Aorta (tissue), 5 donors: ENCODE measurements at places on chromosomes 4 and X. TPM values are rescaled to one million over a fixed set of nuclear protein-coding genes. Genes with fewer than 3 reads are reported as not detected.

Gene EIF2S3
- 138 TPM for total RNA-seq

GRCh38 chrX:106404512-106404911 lies 207.3 kb upstream of the RADX start:
- no peak for DNase-seq

Gene POU3F4
- total RNA-seq = not detected

DNA sequence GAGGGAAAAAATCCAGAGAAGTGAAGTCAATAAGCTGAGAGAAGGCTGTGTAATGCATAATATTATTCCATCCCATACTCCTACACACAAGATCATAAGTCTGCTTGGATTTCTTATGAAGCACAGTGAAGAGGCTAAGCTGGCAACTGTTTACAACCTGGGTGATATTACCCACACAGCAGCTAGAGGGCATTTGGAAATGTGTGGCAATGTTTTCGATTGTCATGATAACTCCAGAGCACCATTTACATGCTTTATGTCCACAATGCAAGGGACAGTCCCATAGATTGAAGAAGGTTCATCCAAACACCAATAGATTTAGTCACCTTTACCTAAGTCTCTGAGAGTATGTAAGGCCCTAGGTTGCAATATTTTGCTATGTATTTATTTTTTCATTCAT lies 412.2 kb downstream of the PPP3CA start:
- DNase-seq = no peak

DNA sequence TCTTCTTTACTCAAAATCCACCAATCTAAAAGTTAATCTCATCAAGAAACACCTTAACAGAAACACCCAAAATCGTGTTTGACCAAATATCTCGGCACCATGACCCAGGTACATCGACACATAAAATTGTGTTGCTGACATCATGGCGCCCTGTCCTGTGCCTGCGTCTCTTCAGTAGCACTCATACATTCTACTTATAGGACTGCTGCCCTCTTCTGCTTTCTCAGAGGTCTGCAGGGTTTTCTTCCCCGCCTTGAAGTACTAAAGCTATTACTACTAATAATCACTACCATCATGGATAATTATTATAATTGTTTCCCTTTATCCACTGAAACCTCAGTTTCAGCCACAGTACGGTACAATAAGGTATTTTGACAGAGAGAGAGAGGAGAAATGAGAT lies 1403.1 kb upstream of the TENM3 start:
- no peak for DNase-seq

Gene EDA
- 4.6 TPM for total RNA-seq

Gene SRPX
- 74.8 TPM for total RNA-seq

DNA sequence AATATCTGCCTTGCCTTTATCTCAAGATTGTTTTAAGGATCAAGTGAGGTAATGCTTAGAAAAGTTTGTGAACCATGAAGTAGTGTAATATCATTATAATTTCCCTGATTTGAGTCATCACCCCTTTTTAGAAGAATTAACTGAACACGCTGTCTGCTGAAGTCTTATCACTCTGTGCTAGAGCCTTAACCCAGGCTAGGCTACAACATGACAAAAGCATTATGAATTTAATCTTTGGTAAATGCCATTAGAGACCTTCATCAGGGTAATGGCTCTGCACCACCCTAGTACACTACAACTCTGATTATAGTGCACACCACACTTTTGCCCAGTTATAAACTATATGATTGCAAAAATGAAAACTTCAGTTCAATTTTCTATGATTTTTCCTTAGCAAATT lies 118.3 kb downstream of the ADGRL3 start:
- no peak for DNase-seq
